IPS-NIHi11 (cell line): ENCODE measurements at places on chromosomes 16 and 17.
A peak's percentile ranks its signal among the peaks of the same experiment; 100 is the strongest.

DNA sequence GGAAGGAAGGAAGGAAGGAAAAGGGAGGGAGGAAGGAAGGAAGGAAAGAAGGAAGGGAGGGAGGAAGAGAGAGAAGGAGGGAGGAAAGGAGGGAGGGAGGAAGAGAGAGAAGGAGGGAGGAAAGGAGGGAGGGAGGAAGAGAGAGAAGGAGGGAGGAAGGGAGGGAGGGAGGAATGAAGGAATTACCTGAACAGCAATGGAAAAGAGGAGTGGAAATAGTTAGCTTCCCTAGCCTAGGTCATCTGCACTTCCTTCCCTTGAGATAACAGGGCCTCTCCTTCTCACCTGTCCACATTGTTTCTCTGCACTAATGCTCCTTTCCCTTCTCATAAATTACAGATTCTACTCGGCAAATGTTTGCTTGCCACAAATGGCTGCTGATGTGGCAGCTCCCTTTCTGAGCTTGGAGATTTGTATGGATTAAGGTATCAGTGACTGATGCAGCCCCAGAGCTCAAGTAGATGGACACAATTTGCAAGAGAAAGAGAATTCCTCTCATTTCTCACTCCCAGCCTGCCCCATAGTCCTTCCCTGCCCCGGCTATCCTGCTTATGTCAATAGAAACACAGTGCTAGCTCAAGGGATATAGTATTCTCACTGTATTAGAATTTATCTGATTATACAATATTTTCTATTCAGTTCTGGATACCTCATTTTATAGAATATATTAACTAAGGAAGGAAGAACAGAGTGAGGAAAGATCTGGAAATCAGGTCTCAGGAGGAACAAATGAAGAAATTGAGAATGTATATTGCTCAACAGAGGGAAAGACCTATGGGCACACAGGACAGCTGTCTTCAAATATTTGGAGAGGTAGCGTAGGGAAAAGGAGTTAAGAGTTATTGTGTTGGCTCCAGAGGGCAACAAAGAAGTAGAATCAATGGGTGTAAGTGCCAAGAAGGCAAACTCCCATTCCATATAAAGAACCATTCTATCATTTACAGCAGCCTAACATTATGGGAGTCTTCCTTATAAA lies 14.6 kb downstream of the HOXB1 start:
- peak; percentile 45 for DNase-seq

DNA sequence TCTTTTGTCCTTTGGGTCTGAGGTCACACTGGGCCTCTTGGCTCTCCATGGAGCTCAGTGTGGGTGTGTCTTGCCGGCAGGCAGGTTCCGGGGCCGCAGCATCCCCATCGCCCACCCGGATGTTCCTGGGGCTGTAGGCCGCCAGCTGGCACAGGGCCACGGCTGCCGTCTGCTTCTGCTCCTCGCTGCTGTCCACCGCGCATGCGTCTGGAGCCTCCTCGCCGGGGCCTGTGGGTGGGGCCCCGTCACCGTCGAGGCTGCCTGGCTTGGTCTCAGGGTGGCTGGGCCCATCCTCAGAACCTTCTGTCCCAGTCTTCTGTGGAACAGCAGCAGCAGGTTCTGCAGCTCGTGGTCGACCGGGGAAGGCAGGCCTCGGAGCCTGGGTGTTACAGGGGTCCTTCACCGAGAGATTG lies 9.6 kb downstream of the ZNF750 start:
- no peak for DNase-seq

- no peak for DNase-seq
These were observed 66.4 kb downstream of the CEP95 start for GRCh38 chr17:64573214-64573613.

DNA sequence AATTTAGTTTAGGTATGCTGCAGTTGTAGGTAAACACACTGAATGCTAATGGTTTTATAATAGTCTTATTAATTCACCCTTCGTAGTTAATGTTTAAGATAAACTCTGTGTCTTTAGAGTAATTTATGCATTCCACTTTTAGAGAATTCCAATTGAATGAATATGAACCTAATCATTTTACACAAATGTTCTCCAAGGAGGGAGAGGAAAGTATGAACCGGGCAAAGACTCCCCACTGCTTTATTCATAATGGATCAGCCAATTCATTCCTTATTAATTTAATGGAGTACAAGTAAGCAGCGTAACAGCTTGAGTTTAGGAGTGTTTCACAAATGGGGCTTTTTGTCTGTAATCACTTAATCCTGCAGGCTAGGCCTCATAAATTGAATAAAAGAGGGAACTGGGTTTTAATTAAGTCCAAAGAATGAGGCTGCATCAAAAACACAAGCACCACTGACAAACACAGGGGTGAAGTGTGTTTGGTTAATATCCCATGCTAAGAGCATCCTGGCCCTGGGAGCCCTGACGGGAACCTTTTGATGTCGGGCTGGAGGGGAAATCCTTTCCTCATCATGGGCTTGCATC lies 375.7 kb upstream of the DYNLRB2 start:
- DNase-seq: no peak

DNA sequence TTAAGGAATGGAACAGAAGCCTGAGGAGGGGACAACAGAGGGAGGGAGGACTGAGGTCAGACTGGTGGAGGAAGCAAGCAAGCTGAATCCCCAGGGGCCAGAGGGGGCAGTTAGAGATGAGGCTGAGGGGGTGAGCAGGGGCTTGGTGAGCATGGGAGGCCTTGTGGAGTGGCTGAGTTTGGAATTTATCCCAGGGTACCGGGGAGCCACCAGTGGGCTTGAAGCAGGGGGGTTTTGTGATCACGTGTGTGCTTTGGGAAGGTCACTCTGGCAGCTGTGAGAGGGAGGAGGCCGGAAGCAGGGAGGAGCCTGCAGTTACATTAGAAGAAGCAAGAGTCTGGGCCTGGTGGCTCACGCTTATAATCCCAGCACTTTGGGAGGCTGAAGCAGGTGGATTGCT lies 9.8 kb upstream of the CTCF start:
- DNase-seq: peak; percentile 6

- DNase-seq: no peak
These were observed 4.8 kb downstream of the CA7 start for GRCh38 chr16:66849021-66849420.

- DNase-seq: no peak
These were observed 43.8 kb downstream of the COPRS start for GRCh38 chr17:31815212-31815730.

GRCh38 chr17:40447806-40448205 lies 4.6 kb downstream of the IGFBP4 start:
- no peak for DNase-seq

GRCh38 chr16:3484318-3485096 lies 10.8 kb downstream of the C16orf90 start:
- DNase-seq: no peak

- no peak for DNase-seq
These were observed 12.7 kb downstream of the SCN4A start for GRCh38 chr17:63960006-63960405.

GRCh38 chr16:84832488-84833143 lies 12.8 kb downstream of the CRISPLD2 start:
- no peak for DNase-seq

GRCh38 chr17:38942696-38943334 lies 17.4 kb downstream of the LASP1NB start:
- DNase-seq: no peak

GRCh38 chr17:8873801-8874715 lies 6.6 kb upstream of the PIK3R6 start:
- DNase-seq: no peak

DNA sequence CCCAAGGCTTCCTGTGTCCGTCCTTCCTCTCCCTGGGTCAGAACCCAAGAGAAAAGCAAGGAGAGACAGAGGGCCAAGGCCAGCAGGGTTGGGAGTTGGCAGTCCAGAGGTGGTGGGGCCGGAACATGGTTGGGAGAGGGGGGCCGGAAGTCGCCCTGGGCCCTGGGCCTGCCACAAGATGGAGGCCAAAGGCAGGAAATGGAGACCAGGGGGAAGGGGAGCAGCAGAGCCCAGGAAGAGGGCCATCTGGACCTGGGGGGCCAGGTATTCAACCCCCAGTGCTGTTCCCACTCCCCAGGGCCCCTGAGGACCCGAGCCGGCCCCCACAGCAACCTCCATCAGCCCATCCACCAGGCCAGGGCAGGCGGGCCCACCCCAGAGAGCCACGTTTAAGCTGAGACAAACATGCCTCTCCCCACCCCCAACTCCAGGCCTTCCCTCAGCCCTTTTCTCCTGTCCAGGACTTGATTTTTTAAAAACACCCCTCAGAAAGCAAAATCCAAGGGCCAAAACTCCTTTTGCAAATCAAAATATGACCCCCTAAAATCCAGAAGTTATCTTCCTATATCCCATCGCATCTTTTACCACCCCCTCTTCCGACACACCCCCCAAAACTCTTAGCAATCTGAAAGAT lies 4.4 kb upstream of the BCL6B start:
- DNase-seq: no peak

DNA sequence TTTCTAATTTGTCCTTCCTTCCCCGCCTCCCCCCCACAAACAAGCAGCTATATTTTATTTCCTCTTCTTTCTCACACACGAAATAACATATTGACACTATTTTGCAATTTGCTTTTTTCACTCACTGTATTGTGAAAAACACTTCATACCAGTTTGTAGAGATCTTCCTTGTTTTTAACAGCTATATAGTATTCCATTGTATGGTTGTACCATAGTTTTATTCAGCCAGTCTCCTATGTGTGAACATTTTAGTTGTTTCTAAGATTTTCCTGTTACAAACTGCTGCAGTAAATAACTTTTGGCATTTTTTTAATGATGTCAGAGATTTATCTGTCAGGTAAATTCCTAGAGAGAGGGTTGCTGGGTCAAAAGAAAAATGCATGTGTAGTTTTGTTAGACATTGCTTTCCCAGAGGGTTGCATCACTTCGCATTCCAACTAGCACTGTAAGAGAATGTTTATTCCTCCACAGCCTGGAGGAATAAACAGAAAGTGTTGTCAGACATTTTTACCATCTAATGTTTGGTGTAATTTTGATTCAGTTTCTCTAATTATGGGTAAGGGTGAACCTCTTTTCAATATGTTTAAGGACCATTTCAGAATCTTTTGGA lies 101.2 kb downstream of the MRTFB start:
- DNase-seq: no peak

DNA sequence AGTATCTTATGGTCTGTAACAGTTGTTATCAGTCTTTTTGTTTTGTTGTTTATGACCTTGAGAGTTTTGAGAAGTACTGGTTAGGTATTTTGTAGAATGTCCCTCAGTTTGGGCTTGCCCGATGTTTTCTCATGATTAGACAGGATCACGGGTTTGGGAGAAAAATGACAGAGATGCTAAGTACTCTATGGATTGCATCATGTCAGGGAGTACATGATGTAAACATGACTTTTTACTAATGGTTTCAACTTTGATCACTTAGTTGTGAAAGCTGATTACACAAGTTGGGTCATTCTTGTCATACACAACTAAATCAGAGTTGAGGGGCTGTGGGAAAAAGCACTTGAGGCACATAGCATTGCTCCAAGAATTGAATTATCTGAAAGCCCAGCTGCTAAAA lies 94.7 kb upstream of the SIAH1 start:
- no peak for DNase-seq

DNA sequence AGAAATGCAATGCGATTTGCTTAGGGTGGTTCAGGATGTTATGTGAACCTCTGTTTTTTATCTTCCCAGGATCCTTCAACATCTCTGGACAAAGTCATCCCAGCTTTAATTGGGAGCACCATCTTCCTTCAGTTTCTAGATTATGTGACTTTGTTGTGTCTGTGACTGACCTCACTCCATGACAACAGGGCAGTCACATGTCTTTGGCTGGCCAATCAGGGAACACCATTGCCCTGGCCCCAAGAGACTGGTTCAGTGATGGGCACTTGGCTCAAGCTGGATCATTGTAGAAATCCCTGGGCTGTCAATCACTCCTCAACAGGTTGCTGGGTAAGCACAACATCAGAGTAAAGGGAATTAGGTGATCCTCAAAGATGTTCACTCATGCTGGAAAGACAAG lies 499.7 kb downstream of the XYLT1 start:
- DNase-seq: peak; percentile 39

GRCh38 chr17:9553181-9553580 lies 22.4 kb downstream of the STX8 start:
- DNase-seq: no peak

DNA sequence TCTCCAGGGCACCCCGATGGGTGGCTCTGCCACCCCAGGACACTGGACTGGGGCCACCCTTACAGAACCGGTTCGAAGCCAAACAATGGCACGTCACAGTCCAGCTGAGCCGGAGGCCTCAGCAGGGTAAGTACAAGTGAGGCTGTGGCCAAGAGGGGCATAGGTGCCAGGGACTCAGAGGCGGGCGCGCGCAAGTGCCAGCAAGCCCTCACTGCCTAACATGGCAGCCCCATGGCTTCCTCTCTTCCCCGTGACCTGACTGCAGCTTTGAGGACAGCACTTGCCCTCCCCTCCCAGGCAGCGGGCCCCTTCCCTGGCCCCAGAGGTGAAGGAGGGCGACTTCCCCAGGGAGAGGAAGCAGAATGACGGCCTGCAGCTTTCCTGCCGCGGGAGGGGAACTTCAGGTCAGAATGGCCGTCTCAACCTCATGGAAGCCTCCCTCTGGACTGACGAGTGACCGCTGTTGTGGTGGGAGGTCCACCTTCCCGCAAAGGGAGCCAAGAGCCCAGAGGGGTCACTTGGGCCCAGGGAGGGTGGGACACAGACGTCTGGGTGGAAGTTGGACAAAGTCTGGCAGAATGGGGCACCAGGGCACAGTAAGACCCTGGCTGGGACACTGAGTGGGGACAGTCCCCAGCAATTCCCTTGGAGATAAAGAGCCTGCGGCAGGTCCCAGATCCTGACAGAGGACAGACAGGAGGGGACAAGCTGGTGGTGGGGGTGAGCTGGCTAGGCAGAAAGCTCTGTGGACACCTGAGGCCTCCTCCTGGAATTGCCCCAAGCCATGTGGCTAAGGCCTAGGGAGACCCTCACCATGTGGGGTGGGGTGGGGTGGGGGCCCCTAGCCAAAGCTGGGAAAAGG lies 52.1 kb upstream of the TOB1 start:
- DNase-seq: no peak

GRCh38 chr16:83932955-83933673 lies 19.9 kb upstream of the OSGIN1 start:
- DNase-seq: no peak

DNA sequence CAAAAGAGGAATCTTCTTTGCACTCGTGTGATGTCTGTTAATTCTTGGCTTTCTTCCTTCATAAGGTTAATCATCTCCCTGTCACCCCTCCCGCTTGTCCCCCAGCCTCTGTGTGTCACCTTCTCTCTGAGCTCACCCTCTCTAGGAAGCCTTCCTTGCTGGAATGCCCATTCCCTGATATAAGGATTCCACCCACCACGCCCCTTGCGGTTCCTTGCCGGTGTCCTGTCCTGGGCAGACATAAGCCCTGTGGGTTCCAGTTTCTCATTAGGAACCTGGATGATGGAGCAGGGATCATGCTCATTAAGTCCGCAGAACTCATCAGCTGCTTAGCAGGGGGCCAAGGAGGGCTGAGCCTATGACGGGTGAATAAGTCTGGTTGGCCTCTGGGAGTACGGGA lies 559.3 kb downstream of the MAF start:
- no peak for DNase-seq

DNA sequence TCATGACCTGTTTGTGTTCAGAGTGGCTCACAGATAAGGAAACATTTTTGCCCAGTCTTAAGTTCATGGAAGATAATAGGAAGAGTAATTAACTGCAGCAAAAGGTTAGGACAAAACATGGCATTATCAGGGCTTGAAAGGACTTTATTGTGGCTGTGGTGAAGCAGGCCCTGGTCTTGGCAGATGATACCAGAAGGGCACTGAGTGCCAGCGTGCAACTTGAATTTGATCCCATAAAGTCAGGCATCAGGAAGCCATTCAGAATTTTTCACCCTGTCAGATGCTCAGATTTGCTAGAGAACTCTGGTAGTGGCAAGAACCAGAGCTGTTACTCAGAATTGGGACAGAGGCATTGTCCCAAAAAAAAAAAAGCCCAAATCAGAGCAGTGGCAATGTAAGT lies 11.2 kb upstream of the COG7 start:
- no peak for DNase-seq

- DNase-seq: peak; percentile 83
These were observed 9.2 kb upstream of the CD300A start for GRCh38 chr17:74457146-74457819.
